Stimulated activated CD8-positive, alpha-beta memory T cell treated with anti-CD3 and anti-CD28 coated beads, Interleukin-12 subunit alpha, Interleukin-12 subunit beta, amount 100 ng/mL, for 4 hours (primary cell): ENCODE measurements at places on chromosomes 13 and 19.

GRCh38 chr13:40232311-40233040 is 434.0 kb downstream of the FOXO1 start:
- no peak for DNase-seq

- DNase-seq: no peak
These were observed 602.2 kb downstream of the UQCRFS1 start for GRCh38 chr19:28610731-28611130.

- DNase-seq: no peak
These were observed 25.3 kb downstream of the TPT1 start for GRCh38 chr13:45315520-45316167.

DNA sequence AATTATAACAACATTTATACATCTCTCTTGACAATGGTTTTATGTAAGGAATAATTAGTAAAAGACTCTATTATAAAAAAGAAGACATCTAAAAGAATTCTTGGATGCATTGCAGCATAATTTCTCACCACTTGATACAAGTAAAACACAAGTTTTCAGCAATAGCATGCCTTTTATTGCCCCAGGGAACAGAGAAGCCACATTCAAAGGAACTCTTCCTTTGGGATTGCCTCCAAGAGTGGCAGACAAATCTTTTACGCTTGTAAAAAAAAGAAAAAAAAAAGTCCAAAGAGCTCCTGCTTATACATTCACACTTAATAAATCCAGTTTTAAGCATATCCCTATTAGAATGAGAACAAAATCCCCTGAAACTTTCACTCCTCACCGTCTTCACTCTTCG is 2357.8 kb upstream of the PCDH20 start:
- no peak for DNase-seq

DNA sequence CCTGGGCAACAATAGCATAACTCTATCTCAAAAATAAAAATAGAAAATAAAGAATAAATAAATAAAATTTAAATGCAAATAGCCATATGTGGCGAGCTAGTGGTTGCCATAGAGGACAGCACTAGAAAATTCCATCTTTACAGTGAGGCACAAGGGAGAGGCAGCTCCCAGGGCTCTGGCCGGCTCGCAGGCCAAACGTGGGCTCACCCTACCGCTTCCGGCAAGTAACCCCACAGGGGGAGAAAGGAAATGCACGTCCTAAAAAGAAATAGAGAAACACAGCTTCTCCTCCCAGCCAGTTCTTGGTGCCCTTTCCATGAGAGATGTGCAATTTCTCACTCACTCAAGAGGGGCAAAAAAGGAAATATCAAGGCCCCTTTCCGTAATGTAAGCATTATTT is 12.4 kb upstream of the GRWD1 start:
- DNase-seq: no peak

DNA sequence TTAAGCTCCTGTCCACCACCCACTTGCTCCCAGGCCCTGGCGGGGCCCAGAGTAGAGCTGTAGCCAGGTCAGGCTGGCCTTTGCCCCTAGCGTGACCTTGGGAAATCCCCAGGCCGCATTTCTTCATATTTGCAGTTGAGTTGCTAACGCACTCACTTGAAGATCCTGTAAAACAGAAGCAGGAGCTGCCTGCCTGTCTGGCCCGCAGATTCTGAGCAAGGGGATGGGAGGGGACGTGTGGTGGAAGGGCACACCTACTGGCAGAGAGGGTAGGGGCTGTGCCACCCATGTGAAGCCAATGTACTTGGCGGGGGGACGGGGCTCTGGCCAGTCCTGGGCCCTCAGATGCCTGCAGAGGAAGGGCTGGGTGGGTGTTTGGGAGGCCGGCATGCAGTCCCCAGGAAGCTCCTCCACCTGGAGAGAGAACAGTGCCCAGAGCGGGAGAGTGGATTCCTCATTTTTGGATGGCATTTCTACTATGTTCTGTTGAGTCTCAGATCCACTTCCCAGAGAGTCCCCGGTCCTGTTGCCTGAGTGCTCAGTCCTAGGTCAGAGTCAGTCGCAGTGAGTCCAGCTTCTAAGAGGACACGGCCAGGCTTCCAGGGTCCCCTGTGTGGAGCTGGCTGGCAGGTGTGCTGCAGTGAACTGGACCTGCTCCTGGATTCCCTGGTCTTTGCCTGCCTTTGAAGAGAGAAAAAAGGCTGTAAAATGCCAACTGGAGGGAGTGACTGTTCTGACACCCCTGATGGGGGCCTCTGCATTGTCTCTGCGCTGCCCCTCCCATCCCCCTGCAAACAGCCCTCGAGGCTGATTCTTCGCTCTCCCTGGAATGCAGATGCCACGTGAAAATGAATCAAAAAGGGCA is 62.9 kb downstream of the GGACT start:
- DNase-seq: no peak

GRCh38 chr19:37986048-37986750 is 79.2 kb downstream of the SIPA1L3 start:
- no peak for DNase-seq

DNA sequence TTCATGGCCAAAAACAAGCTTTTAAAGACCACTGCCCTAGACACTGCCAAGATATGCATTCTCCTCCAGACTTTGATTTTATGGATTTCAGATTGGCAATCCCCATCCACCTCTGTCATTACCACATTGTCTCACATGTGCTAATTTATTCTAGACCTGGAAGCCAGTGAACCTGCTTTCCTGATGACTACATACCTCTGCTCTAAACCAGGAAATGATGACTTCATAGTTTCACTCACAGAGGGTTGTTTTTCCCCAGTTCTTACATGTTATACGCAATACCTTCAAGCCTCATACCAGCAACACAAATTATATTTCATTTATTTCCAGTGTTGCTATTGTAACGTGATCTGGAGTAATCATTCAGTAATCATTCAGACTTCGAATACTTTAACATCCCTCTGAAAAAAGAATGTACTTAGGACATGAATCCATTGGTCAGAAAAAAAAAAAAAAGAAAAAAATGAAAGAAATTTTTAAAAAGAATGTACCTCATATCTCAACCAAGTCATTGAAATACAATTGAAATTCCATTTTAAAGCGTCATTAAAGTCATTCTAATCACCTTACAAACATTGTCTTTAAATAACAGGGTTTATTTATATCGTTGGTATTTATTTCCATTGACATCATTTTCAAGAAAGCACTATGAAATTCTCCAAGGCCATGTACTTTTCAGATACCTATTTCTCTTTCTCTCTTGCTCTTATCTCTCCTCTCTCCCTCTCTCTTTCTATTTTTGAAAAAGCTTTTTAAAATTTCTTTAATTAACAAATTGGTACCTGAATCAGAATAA is 33.4 kb upstream of the KLF5 start:
- no peak for DNase-seq
